COR-L47 (cell line): ENCODE measurements at places on chromosomes 5 and 9.

DNA sequence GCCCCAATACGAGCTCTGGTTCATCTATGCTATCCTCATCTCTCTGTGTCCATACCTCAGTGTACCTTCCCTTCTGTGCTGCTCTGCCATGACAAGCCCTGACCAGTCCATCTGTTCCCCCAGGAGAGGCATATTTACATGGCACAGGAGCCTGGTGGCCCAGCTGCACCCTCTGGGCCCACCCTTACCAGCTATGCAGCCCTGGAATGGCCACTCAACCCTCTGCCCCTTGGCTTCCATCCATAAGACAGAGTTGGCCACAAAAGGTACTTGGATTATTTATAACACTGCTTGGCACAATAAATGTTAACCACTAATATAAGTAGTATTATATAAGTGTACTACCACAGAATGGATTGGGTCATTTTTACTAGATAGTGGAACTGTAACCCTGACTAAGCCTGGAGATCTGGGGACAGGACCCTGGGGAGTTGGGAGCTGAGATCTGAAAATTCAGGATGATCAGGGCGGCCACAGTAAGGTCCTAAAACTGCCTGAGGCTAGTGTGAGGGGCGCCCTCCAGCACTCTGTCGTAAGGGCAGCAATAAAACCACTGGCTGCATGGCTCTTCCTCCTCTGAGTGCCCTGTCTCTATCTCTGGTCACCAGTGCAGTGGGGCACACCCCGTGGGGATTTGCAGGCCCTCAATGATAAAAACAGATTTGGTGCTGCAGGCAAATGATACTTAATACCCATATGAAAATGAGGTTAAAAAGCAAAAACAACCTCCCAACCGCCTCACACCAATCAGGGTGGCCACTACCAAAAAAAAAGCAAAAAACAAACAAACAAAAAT lies 65.8 kb downstream of the SEMA4D start:
- DNase-seq = no peak

DNA sequence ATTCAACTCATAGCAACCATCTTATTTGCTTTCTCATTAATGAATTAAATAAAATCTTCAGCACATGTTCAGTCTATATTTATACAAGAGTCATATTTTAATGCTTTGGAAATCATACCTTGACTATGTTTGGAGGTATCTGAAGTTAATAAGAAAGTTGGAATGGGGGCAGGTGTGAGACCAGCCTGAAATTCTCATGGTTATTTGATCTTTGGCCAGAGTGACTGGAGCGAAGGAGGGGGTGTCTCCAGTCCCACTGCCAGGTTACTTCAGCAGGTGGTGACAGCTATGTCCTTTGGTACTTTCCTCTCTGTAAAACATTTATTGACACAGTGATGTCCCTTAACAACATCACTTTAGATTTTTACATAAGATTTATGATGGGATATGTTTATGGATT lies 318.1 kb upstream of the SGCD start:
- no peak for DNase-seq

DNA sequence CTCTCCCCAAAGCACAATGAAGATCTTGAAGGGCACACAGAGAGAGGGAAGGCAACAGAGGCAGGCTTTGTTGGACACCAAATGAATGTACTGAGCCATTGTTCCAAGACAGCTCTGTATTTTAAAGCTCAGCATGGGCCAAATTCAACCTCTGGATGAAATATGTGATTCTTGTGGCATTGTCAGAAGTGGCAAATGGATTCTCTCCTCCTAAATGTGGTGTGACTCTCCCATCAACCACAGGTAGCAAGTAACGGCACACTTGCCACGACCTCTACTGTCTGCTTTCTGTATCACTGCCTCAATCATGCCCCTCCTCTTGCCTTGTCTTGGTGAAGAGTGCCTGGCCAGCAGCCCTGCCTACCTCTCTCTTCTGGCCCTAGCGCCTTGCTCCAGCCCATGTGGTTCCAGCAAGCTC lies 6.1 kb upstream of the MOB3B start:
- DNase-seq = no peak

- no peak for DNase-seq
Measured at GRCh38 chr5:109453251-109453650, 43.5 kb upstream of the PJA2 start.

DNA sequence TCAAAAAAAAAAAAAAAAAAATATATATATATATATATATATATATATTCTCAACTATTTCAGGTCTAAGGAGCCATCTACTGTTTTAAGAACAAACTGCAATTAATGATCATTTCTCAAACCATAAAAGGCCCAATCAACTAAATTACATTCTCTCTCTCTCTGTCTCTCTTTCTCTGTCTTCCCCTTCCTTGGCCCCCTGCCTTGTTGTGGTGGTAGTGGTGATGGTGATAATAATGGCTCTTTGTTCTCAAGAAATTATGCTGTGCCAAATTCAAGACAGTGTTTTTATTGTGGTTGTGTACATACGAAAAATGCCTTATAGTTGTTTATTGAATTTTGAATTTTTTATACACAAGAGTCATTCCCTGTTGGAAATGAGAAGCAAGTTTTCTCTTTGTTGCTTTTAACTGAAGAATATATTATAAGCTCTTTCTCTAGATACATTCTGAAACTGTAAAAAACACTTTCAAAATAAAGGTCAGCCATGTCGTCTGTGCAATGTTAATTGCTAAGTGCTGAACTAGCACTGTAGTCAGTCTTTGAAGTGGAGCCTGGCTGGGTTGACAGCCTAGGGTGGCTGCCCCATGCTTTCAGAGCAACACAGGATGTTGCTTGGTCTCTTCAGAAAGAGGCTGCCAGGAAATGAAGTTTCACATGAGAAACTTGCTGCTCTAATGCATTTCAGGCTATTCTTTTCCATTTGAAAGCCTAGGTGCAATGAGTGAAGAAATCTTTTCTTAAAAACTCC lies 96.0 kb downstream of the HINT1 start:
- DNase-seq = no peak

GRCh38 chr5:132637241-132637640 lies 20.7 kb upstream of the IL13 start:
- DNase-seq = no peak

DNA sequence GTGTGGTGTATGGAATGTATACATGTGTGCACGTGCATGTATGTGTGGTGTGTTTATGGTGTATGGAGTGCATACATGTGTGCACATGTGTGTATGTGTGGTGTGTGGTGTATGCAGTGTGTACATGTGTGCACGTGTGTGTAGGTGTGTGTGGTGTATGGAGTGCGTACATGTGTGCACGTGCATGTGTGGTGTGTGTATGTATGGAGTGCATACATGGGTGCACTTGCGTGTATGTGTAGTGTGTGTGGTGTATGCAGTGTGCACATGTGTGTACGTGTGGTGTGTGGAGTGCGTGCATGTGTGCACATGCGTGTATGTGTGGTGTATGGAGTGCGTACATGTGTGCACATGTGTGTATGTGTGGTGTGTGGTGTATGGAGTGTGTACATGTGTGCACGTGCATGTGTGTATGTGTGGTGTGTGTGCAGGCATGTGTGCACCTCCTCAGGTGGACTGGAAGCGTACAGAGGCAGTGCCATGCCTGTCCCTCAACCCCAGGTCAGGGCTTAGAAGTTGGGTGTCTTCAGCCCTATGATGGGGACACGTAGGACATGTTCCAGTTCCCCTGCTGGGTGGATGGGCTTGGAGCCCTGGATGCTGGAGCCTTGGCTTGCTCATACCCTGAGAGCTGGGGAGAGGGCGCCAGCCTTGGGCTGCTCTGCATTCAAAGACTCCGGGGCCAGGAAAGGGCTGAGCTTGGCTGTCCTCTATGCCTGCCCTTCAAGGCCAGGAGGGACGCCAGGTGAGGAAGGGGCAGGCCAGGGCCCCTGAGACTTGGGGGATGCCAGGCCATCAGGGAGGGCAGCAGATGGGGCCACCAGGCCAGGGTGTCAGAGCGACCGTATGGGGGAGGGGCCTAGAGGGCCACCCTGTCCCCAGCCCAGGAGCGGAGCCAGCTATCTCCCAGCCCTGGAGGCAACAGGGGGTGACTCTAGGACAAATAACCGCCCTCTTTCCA lies 12.2 kb downstream of the MYMK start:
- DNase-seq = no peak

GRCh38 chr5:157107508-157107907 lies 1.3 kb downstream of the HAVCR2 start:
- no peak for DNase-seq

- no peak for DNase-seq
Measured at GRCh38 chr5:113281194-113281593, 153.6 kb downstream of the TSSK1B start.

- no peak for DNase-seq
Measured at GRCh38 chr5:87410931-87411330, 1.8 kb downstream of the CCNH start.

DNA sequence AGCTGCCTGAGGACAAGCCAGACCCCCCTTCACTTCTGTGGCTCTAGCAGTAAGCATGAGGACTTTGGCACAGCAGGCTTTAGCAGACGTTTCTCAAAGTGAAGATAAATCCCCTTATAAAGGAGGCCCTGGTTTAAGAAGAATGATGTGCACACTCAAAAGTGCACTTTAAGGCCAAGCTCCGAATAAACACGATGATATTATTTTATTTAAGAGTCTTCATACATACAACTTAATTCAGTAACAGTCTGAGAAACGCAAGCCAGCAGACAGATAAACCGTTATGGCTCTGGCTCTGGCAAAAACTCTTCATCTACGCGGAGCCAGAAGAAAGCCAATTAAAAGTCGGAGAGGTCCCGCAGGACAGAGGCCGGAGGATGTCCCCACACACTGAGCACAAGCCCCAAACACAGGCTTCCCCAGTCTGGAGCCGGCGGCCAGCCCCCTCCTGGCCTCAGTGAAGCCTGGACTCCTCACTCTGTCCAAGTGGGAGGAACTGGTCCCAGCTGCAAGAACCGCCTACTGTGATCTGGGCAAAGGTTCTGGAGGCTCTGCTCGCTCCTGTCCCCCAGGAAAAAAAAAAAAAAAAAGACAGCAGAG lies 44.6 kb downstream of the ADAMTS2 start:
- DNase-seq = no peak

DNA sequence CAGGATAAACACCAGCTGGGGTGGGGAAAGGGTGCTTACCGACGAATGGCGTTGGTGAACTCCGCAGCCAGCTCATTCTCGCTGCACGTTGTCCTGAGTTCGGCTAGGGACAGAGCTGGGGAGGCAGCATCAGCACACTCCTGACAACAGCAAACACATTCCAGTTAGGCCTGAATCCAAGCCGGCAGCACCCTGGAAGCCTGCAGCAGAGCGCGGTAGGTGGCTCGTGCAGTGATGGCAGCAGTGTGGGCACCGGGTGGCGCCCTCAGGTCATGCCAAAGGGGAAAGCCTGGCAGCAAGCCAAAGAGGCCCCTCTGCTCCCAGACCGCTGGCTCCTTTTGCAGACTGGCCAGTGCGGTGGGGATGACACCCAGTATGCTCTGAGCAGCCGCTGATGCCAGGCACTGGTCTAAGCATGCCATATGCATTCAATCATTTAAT lies 66.9 kb downstream of the DCP2 start:
- DNase-seq = no peak

- no peak for DNase-seq
Measured at GRCh38 chr5:500491-500890, 23.8 kb downstream of the SLC9A3 start.

DNA sequence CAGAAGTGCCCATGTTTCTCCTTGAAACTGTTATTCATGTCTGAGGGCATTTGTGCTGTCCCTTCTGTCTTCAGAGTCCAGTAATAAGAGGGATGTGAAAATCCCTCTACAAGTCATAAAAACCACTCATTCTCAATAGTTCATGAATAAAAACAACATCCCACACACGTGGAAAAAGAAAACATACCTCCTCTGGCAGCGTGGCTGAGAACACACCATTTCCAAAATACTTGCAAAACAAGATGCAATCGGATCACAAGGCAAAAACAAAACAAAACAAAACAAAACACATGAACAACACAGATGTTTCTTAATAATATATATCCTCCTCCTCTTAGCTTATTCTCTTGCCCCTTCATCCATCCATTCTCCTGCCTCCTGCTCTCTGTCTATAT lies 71.0 kb upstream of the EQTN start:
- DNase-seq = no peak

- DNase-seq = no peak
Measured at GRCh38 chr5:168317521-168318147, 26.2 kb downstream of the WWC1 start.

- no peak for DNase-seq
Measured at GRCh38 chr9:124088476-124088837, 76.9 kb downstream of the LHX2 start.

- no peak for DNase-seq
Measured at GRCh38 chr5:150541895-150542294, 34.0 kb downstream of the NDST1 start.

DNA sequence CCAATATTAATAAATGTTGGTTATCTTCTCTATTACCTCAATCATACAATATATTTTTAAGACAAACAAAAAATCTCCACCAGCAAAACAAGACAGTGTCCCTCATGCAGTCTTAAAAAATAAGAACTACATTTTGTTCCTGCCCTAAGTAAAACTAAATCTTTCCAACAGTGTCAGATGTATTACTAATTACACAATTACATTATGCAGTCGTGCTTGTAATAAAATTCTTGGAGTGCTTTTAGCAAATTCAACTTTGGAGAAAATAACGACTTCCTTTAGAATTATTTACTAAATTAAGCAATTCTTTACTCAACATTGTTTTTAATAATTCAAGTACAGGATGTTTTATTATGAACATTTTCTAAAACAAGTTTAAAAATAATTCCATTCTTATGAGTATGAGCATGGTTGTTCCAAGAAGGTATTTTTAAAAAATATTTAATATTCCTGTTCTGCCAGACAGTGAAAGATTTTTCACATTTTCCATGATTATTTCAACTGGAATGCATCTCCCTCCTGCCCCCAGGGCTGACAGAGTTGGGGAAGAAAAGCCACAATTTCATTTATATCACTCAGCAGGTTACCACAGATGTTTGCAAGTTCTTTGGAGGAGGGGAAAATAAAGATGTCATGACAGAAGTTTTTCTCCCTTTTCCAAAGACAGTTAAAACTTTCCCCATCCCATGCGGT lies 137.9 kb downstream of the FAM114A2 start:
- no peak for DNase-seq

DNA sequence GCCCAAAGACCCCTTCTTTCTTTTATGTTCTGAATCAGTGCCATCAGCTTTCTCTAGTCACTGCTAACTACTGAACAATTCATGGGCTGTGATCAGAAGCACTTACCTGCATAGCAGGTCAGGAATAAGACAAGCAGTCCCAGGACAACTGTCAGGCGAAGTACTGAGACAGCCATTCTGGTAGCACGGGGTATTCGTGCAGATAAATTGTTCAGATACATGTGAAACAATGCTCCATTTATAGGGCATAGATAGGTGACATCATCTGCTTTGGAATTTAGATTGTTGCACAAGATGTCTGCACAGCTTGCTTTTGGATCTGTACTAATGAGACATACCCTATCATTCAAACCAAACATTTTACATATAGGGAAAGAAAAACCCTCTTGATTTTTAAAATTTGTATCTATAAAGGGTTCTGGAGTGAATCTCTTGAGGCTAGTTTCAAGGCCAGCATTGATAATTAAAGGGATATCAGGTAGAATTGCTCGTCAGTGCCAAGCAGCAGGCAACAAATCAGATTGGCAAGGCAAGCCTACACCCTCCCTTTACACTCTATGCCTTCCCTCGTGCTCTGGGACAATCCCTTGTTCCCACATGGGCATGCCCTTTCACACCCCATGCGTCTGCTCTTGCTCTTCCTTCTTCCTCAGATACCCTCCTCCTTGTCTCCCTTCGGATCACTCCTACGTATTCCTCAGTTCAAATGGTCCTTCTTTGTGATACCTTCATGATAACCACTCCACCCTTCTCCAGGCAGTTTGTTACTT lies at the start of gene C5orf46:
C5orf46 (minus strand) TSS at position 213 of the 770 bp plus-strand sequence; CDS start at position 176, 37 bp downstream.
- DNase-seq = no peak
